Naive thymus-derived CD4-positive, alpha-beta T cell (primary cell): ENCODE measurements at places on chromosomes 6 and 20. TPM values are rescaled to one million over a fixed set of nuclear protein-coding genes. Genes with fewer than 3 reads are reported as not detected.

Gene SYCP2L
- 0.40 TPM for total RNA-seq

Gene SLC26A8
- not detected for total RNA-seq

Gene ECT2L
- 0.13 TPM for total RNA-seq

Gene IPCEF1
- total RNA-seq, result 64.9 TPM

Gene PTK6
- total RNA-seq, result 0.76 and 0.82 TPM in 2 replicates

Gene HTR1E
- total RNA-seq, result not detected

Gene DEFB124
- total RNA-seq, result not detected

Gene SLC16A10
- total RNA-seq, result 8.6 TPM

Gene LY6G6D
- total RNA-seq, result not detected

Gene AFG1L
- total RNA-seq, result 9.2 TPM

Gene BMP7
- not detected for total RNA-seq

Gene RBM38
- 149 TPM for total RNA-seq

Gene NOX3
- not detected for total RNA-seq

Gene ACOT13
- total RNA-seq, result 13.1 TPM

Gene KCNS1
- not detected for total RNA-seq

Gene CDH26
- total RNA-seq, result 3.2 TPM

Gene NHLRC1
- total RNA-seq, result 0.18 and 0.39 TPM in 2 replicates

Gene FAXC
- total RNA-seq, result not detected

Gene OR2W1
- not detected for total RNA-seq

Gene SLC22A2
- not detected for total RNA-seq

Gene CCR6
- total RNA-seq, result 0.15 and 0.33 TPM in 2 replicates

Gene WFDC10B
- not detected for total RNA-seq

Gene SNX21
- 2.2 TPM for total RNA-seq

Gene PRDM13
- total RNA-seq, result not detected
